Testis (tissue), 5 donors: ENCODE measurements at places on chromosomes 2 and 18. TPM values are rescaled to one million over a fixed set of nuclear protein-coding genes. Genes with fewer than 3 reads are reported as not detected.

- no peak overlapping the region for H3K27ac ChIP-seq
- H3K4me1 ChIP-seq = peaks cover 38% of the 10 kb centered on the region
- no peaks in the 10 kb centered on the region for H3K27me3 ChIP-seq
- H3K36me3 ChIP-seq = no peaks in the 10 kb centered on the region
Measured at GRCh38 chr18:76431437-76432273, 63.4 kb downstream of the ZNF516 start.

Gene SAP130
- 85.7 TPM for total RNA-seq

Gene REG1B
- total RNA-seq = not detected

DNA sequence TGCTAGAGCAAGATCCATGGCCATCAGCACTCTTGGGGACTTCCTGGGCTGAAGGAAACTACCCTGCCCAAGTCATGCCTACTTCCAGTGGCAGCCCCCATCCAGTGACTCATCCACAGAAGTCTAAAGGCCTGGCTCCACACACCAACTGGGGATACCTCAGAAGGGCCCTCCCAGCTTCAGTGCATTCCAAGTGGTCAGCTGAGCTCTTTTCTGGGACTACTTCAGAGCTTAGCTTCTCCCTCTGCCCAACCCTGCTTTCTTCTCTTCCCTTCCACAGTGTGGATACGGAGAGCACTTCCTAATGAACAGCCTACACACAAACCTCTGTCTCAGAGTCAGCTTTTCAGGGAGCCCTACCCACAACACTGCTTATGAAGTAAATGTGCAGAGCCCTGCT is 66.5 kb downstream of the CLHC1 start:
- no peaks in the 10 kb centered on the region for H3K27me3 ChIP-seq
- H3K4me1 ChIP-seq = peaks cover 7% of the 10 kb centered on the region
- H3K36me3 ChIP-seq = no peaks in the 10 kb centered on the region
- DNase-seq = no peak

DNA sequence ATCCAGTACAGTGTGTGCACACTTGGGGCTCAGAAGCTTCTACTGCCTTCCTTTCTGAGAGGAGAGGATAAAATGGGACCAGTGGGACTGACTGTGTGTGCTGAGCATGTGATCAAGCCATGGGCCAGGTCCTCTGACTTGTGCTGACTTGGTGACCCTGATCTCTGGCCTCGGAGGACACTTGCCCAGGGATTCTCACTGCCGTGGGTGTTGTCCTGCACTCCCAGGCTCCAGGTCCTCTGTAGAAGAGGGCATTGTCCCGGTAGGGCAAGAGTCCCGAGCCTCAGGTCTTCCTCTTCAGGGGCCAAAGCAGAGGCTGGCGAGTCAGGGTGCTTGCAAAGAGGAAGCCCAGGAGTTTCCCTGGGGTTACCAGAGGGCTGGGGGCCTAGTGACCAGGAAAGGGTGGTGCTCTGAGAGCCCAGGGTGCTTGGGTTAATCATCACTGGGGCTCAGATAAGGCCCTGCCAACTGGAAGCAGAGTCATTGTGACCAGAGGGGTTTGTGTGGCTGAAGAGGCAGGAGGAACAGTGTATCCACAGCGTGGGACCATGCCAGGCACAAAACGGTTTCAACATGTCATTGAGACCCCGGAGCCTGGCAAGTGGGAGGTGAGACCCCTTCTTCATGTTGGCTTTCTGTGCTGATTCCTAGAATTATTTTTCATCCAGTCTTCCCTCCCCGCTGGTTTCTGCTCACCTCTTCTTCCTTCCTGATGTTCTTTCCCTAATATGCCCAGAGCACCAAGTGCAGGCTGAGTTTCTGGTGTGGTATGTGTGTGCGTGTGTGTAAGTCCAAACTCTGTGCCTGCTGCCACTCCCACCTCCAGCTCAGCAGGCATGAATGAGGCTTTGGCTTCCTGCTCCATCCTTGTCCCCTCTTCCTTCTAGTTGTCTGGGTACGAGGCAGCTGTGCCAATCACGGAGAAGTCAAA is at the start of gene GCKR:
Gene GCKR, plus strand, starts transcription at position 483 of the 931 bp plus-strand sequence. Its CDS starts 66 bp downstream, at position 549.
- no peak within 1 kb of the TSS for H3K4me3 ChIP-seq
- no peaks in the 10 kb centered on the region for H3K36me3 ChIP-seq
- no peaks in the 10 kb centered on the region for H3K27me3 ChIP-seq
- H3K4me1 ChIP-seq = peaks cover 11% of the 10 kb centered on the region
- peak; percentile 34 for DNase-seq
- H3K27ac ChIP-seq = no peak within 1 kb of the TSS
